ENCODE measurements at places on chromosomes 2 and 18. TPM values are rescaled to one million over a fixed set of nuclear protein-coding genes. Genes with fewer than 3 reads are reported as not detected.
A peak's percentile ranks its signal among the peaks of the same experiment; 100 is the strongest.

The AKAIN1 gene
- not detected for total RNA-seq

The RNF138 gene
- 40.6 TPM for total RNA-seq

- DNase-seq, result no peak
These were observed 368.2 kb downstream of the EPHA4 start for GRCh38 chr2:221203856-221204255.

The SLC9A4 gene
- 0.84 TPM for total RNA-seq

GRCh38 chr2:45813003-45813941 is 161.8 kb downstream of the PRKCE start:
- DNase-seq, result peak; percentile 13

The CSRNP3 gene
- 4.0 TPM for total RNA-seq

- DNase-seq, result peak; percentile 99
These were observed 163.2 kb upstream of the TWIST2 start for GRCh38 chr2:238684362-238685326.

Data from A172 (cell line).